ENCODE measurements at places on chromosomes 11 and 22.
A peak's percentile ranks its signal among the peaks of the same experiment; 100 is the strongest.

GRCh38 chr11:34250732-34251588 is 106.8 kb downstream of the ABTB2 start:
- DNase-seq = peak; percentile 70

GRCh38 chr11:123450623-123451022 is 20.6 kb downstream of the GRAMD1B start:
- DNase-seq = no peak

GRCh38 chr11:5531053-5531831 is 14.7 kb upstream of the UBQLNL start:
- DNase-seq = no peak

GRCh38 chr22:19178065-19178656 is 375 bp downstream of the SLC25A1 start:
- peak; percentile 66 for DNase-seq

GRCh38 chr11:75592715-75593114 is 30.7 kb downstream of the SERPINH1 start:
- no peak for DNase-seq

DNA sequence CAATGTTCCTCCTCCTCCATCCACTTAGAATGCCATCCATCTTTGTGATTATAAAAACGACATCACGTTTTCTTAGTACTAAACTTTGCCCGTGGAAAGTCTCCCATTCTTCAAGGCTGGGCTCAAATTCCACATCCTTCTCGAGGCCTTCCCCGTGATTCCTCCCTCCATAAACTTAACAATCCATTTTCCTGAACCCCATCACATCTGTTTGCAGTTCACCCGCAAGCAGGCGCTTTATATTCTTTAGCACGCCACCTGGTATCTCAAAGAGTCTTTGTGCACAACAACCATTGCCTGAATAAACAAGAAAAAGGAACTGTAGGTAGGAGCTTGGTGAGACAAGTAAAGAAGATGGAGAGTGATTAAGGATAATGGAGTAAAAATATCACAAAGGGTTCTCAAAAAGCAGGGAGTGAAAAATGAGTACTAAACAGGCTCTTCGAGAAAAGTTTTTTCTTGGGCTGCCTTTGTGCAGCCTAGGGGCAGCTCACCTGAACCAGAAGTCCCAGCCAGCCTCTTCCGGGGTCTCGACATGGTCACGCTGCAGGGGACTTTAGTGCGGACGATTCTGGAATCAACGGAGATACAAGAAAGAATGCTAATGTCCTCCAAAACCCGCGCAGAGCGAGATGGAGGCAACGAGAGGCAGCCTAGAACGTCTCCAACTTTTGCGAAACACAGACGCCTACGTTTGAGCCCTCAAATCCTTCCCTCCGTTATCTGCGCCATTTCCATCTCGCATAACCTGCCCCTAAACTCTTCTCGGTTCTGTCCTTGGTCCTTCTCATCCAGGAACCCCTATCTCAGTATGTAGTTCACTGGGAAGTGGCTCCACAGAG is 585 bp downstream of the THYN1 start:
- peak; percentile 31 for DNase-seq

GRCh38 chr11:81573367-81573766 is 1160.3 kb downstream of the FAM181B start:
- DNase-seq = no peak

DNA sequence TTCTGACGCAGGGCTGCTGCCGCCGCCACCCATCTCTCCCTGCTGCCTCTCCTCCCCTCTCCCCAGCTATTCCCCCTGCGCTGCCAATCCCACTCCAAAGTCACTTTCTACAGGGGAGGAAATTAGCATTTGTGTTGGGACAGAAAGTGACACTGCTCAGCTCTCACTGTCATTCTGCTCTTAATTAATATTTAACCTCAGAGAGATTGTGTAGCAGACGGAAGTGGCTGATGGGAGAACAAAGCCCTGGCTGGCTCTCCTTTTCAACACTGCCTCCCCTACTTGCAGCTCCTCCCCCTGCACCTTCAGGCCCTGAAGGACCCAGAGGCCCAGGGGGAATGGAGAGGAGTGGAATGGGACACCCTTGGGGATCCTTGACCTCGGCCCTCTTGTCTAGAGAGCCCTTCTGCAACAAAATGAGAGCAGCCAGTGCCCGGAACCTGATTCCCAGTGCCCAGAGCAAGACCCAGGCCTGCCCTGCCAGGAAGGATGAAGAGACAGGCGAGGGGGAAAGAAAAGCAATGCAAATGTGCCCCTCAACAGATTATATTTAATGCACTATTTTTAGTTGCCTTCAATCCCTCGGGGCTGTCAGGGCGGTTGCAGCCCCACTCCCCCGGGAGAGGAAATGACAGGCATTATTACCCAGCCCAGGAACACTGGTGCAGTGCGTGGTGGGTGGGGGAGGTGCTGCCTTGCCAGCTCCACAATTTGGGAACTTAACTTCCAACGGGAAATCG is 14.6 kb upstream of the NRGN start:
- DNase-seq = no peak

- DNase-seq = no peak
Measured at GRCh38 chr11:38718049-38718448, 2120.0 kb upstream of the RAG2 start.

- DNase-seq = peak; percentile 34
Measured at GRCh38 chr11:94897330-94897768, 76.0 kb downstream of the CWC15 start.

DNA sequence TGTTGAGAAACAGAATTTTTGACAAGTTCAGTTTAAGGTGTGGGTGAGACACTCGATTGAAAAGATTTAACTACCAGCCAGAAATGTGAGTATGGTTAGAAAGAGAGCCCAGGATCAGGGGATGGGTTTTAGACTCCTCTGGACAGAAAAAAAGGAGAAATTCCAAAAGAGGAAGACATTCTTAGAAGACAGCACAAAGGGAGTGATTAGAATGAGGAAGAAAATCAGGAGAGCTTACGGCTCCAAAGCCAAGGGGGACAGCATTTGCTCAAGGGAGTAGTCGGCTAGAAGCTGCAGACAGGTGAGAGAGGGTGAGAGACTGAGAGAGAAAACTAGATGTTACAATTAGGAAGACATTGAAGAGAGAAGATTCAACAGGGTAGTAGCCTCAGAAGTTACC is 166.1 kb downstream of the ADAMTS15 start:
- DNase-seq = no peak
